ENCODE measurements at places on chromosomes 12 and 14.

DNA sequence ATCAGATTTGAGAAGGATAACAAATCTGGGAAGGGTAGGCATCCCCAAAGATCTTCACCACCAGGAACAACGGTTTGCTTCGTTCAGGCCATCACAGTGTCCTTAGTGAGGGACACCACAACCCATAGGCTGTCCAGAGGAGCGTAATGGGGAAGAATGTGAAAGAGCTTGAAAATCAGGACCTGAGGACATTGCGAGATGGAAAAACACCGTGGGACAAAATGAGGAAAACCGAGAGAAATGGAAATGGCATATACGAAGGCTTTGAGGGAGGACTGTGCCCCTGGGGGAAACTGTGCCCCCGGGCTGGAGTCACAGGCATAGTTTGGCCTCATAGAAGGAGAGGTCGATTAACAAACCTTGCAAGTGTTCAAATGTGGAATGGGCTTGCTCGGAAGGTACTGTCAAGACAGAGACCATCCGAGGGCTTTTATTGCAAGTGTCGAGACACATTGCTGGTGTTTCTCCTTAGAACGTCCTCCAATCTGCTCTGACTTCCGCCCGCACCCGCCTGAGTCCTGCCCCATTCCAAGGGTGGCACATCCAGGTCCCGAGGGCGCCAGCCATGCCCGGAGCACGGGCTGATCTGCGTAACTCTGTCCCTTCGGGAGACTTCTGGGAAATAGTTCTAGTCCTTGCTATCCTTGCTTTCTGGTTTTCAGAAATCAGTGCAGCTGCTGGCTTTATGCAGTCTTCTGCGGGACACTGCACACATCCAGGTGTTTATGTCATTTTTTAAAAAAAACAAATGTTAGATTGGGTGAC is 885 bp upstream of the PALS1 start:
- DNase-seq, result peak; percentile 23

- no peak for DNase-seq
These were observed 3.5 kb downstream of the AICDA start for GRCh38 chr12:8609061-8609570.

GRCh38 chr12:16330560-16330959 is 16.9 kb upstream of the MGST1 start:
- no peak for DNase-seq

DNA sequence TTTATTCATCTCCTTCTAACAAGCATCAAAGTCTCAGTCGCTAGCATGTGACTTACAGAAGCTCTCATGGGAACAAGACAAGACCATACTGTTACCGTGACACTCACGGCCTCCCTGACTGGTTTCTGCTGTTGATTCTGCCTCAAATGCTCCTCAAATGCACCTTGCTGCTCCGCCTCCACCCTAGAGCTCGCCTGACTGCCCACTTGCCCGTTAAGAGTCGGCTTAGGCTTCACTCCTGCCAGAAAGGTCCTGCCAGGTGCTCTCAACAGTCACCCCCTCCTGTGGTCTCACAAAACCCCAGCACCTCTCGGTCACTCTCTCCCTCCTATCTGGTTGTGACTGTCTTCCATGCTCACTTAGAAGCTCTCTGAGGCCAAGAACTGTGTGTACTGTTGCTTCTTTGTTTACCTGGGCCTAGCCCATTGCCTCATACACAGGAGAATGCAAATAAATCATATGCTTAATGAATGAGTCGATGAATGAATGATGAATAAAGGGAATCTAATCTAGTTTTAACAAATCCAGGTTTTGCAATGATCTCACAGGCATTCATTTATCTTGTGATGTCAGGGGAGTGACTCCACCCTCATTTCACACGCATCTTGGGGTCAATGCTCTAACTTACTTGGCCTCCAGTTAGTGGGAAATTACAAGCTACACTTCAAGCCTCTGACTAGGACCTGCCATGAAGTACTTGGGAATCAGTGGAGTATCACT is 41.3 kb downstream of the SSH1 start:
- no peak for DNase-seq

- no peak for DNase-seq
These were observed 219.8 kb downstream of the PTPRO start for GRCh38 chr12:15541996-15542631.

- DNase-seq, result no peak
These were observed 513 bp downstream of the HOXC11 start for GRCh38 chr12:53973236-53974042.

DNA sequence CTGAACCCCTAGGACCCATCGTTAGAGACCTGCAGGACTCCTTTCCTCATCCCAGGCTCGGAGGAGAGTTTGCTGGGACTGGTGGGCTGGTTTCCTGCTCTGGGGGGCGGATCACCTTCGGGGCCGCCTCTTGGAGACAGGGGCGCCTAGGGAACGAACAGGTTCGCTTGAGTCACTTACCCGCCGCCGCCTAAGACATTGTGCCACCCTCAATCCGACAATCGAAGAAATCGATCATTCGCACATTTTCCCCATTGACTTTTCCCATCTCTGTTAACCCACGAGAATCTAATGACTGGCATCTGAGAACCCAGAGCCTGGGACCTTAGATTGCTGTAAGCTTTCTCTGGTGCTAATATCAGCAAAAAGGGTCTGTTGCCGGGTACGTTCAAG is 322 bp downstream of the SLC39A9 start:
- DNase-seq, result no peak

DNA sequence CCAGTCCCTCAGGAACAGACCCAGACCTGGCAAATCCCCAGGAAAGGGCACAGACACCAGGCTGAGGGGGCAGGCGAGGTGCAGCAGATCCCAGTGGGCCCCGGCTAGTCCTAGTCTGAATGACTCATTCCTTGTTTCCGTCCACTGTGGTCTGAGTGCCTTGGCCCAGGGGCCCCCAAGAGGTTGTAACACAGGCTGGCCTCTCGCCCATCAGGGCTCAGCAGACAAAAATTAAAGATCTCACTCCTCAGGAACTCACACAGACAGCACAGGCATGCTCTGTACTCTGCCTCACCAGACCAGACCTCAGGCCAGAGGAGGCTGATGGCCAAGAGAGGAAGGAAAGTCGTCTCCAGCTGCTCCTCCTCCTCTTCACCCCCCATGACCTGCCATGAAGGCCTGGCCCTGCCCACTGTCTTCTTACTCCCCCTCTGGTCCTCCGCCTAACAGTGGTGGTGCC is 7.7 kb upstream of the LTBP2 start:
- DNase-seq, result no peak

- no peak for DNase-seq
These were observed 140.0 kb downstream of the MON2 start for GRCh38 chr12:62606654-62607053.

GRCh38 chr14:98623788-98624415 is 648.1 kb downstream of the BCL11B start:
- no peak for DNase-seq

GRCh38 chr12:130133851-130134562 is 28.3 kb upstream of the FZD10 start:
- no peak for DNase-seq

DNA sequence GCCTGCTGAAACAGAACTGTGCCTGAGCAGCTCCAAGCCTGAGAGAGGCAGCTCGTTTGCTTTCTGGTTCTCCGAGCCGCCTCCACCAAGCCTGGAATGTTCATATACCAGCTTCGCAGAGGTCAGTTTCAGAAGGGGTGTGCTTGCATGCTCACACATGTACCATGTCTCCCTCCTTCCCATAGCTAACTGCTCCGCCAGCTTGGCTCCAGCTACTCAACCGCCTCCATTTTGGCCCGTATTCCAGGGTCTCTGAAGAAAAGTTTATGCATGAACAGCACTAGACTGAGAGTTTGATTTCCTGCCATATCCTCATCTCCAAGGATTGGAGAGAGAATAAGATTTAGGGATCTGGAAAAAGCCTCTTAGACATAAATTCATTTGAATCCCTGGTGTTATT is 103.7 kb downstream of the SMOC1 start:
- no peak for DNase-seq

DNA sequence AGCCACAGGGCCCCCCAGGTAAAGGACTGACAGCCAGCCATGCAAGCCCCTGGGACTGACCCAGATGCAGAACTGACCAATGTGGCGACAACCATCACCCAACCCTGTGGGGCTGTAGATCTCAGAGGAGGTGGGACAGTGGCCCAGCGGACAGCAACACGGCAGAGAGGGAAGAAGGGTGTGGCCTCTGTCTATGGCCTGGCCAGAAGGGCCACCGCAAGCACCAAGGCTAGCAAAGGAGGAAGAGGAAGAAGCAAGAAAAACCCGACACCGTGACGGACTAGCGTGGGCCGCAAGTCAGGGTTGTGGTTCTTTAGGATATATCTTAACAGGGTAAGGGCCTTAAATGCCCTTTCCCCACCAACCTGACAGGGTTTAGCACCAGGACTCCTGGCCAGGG is 71.2 kb downstream of the ITPK1 start:
- no peak for DNase-seq

GRCh38 chr12:116137318-116137717 is 140.2 kb downstream of the MED13L start:
- no peak for DNase-seq

GRCh38 chr12:25818596-25819390 is 139.7 kb upstream of the RASSF8 start:
- no peak for DNase-seq

GRCh38 chr12:113129664-113130456 is 5.7 kb downstream of the RASAL1 start:
- DNase-seq, result no peak

DNA sequence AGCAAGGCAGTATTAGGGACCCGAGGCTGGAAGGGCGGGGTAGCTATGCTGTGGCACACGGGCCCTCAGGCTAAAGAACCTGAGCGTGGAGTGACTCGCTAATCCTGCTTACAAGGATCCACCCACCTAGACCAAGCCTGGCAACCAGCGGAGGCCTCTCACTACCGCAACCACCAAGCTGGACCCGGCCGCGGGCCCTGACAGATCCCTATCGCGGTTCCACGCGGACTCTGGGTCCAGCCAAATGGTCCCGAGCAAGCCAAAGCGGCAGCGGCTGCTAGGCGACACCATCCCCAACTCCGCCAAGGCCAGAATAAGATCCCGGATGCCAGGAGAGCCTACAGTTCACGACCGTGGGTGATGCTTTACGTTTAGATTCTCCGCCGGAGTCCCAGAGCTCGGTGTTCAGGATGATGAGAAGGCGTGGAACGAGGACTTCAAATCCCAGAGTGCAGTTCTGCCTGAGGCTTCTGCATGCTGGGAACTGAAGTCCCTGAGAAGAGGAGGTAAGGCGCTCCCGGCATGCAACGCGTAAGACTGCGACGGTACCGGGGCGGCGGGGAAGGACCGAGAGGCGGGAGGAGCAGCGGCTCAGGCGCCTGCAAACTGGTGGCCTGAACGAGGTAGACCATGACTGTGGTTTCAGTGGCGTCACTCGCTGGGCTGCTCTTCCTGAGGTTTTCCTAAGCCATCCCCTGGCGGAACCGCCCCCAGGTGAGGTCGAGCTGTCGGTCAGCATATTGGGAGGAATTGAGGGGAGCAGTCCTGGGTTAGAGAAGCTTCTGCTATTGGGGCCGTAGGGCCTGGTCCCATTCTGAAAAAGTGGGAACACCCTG is at the start of the genes CEP290 and TMTC3:
Gene CEP290 (minus strand): TSS at position 315 of the 836 bp plus-strand sequence. CDS start 781 bp downstream, outside the sequence.
Gene TMTC3 (plus strand): TSS at position 534 of the 836 bp plus-strand sequence. CDS start 6,009 bp downstream, outside the sequence.
- peak; percentile 94 for DNase-seq

GRCh38 chr12:55736780-55737580 is 5.9 kb upstream of the GDF11 start:
- peak; percentile 62 for DNase-seq

DNA sequence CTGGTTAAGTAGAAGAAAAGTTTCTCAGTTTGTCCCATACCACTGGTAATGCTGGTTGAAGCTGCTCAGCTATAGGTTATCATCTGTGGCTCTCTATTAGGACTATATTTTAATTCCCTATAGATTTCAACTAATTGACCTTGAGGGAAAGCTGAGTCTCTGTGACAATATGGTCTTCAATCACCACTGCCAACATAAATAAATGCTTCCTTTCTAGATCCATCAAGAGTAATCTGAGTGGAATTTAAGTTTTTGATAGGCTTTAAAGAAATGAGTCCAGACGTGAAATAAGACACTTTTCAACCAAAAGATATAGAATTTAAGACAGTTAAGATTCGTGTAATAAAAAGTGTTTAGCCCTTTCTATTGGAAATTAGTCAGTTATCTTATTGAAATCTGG is 63.5 kb upstream of the MYF6 start:
- no peak for DNase-seq

DNA sequence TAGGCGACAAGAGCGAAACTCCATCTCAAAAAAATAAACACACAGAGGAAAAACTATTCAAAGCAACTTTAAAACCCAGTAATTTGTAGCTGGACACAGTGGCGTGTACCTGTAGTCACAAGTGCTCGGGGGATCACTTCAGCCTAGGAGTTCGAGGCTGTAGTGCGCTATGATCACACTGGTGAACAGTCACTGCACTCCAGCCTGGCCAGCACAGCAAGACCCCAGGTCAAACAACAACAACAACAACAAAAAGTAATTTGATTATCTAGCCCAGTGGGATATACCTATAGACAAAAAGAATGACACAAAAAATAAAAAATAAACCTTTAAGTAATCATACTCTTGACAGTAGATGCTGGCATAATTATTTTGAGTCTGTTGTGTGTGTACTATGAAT is 29.3 kb downstream of the STX2 start:
- DNase-seq, result no peak

DNA sequence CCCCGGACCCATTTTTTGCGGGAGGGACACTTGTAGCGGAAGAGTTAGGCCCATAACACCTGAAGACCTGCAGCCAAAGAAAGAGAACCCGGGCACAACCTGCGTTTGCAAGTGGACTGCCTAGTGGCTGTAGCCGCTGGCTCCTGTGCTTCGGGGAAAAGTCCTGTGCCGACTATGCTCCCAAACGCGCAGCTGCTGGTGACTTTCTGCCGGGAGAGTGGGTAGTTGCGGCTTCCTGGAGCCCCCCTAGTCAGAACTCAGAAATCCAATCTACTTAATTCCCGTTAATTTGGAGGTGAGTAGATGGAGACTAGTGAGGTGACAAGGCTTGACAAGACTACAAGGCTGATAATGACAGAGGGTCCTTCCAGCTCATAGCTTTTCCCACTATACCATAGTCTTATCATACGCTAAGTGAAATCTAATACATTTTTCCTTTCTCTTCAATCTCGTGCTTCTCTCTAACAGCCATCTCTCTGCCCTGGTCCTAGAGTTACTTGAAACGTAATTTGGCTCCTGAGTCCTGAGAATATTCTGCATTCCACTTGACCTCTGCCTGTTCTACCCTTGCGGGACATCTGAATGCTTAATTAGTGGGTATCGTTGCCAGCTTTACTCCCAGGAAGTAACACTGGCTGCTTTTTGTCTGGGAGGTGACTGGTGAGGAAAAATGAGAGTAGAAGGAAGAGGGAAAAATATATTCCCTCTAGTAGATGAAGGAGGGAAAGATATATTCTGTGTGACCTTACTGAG is 556 bp downstream of the MTHFD1 start:
- no peak for DNase-seq

- no peak for DNase-seq
These were observed 59.7 kb downstream of the RCOR1 start for GRCh38 chr14:102652194-102652593.

GRCh38 chr12:69466867-69467266 is 3.3 kb upstream of the FRS2 start:
- DNase-seq, result no peak

GRCh38 chr14:50303744-50304471 is 8.1 kb downstream of the L2HGDH start:
- DNase-seq, result no peak

GRCh38 chr12:22738945-22739344 is 114.0 kb downstream of the ETNK1 start:
- no peak for DNase-seq

- no peak for DNase-seq
These were observed 1.6 kb upstream of the TAS2R30 start for GRCh38 chr12:11136075-11136474.

- DNase-seq, result no peak
These were observed 6.4 kb downstream of the CD69 start for GRCh38 chr12:9754099-9754927.

Data from activated naive CD4-positive, alpha-beta T cell treated with Interleukin-2 at 50 U/mL for 16 hours (primary cell).